SJCRH30 (cell line): ENCODE measurements at places on chromosomes 13 and 19. TPM values are rescaled to one million over a fixed set of nuclear protein-coding genes. Genes with fewer than 3 reads are reported as not detected.

GRCh38 chr13:102003848-102004570, 397.8 kb downstream of the FGF14 start:
- peak; percentile 62 for DNase-seq

GRCh38 chr19:7115721-7116120, 46.2 kb downstream of the ZNF557 start:
- DNase-seq, result no peak

DNA sequence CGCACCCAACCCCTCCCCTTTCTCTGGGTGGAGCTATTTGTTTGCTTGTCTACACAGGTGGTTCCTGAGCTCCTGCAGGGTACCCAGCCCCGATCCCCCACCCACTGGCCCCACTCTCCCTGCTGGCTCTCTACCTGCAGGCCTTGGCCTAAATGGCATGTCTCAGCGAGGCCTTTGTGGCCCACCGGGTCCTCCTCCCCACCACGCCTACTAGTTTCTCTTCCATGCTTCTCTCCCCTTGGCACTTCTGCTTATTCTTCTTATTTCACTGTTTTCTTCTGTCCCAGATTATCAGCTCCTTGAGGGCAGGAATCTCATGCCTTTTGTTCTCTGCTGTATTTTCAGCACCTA, 57.4 kb upstream of the ZNF536 start:
- no peak for DNase-seq

- DNase-seq, result no peak
These were observed 930.3 kb upstream of the PCDH9 start for GRCh38 chr13:68160466-68160865.

DNA sequence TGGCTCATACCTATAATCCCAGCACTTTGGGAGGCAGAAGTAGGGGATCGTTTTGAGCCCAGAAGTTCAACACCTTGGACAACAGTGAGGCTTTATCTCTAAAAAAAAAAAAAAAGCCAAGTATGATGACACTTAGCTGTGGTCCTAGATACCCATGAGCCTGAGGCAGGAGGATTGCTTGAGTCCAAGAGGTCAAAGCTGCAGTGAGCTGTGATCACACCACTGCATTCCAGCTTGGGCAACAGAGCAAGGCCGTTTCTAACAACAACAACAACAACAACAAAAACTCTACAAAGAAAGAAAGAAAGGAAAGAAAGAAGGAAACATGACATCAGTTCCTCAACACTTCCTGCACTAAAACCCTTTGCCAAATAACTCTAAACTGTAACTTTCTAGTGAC, 265.1 kb upstream of the DACH1 start:
- DNase-seq, result no peak

DNA sequence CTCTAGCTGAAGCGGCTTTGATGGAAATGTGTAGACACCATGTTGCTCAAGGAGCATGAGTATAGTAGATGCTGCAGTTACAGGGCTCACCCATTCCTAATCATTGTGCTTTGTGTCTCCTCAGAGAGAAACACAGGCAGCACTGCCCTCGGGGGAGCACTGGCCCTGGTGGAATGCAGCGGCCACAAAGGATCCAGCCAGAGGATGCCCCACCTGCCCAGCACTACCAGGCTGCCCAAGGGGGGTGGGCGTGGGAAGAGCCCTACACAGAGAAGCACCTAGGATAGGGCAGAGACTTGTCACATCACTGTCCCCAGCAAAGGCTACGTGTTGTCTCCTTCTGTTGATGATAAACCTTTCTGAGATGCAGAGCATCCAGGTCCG, 9.0 kb downstream of the TUBA3C start:
- no peak for DNase-seq

DNA sequence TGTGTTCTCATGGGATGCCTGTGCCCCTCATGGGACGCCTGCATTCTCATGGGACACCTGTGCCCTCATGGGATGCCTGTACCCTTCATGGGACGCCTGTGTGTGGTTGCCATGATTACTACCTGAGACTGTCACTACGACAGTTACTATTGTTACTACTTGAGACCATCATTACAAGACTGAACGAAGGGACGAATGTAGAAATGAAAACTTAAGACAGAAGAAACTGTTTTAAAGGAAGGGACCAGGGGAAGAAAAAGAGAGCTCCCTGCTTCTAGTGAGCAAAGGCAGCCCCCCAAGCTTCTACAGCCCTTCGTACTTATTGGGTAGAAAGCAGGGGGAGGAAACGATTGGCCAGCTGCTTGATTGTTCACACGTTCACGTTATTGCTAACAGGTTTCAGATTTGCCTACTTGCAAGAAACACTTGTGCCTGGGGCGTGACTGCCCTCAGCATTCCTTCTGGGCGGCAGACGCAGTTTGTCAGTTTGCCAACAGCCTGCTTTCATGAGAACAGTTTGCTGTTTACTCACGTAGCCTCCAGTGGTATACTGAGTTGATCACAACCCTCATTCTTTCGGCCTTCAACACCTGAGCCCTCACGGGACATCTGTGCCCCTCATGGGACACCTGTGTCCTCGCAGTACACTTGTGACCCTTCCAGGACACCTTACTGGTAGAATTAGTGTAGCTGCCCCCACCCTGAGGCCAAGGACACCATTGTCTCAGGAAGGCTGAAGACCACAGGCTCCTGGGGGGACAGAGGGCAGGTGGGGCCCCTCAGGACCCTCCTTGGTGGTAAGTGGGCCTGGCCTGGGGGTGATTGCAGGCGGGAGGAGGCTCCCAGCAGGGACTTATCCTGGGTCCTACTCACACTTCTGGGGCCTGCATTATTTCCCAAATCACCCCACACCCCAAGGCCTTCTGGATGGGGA, 2.5 kb upstream of the S1PR4 start:
- DNase-seq, result no peak

GRCh38 chr19:14472202-14472938, 2.8 kb downstream of the PTGER1 start:
- no peak for DNase-seq

DNA sequence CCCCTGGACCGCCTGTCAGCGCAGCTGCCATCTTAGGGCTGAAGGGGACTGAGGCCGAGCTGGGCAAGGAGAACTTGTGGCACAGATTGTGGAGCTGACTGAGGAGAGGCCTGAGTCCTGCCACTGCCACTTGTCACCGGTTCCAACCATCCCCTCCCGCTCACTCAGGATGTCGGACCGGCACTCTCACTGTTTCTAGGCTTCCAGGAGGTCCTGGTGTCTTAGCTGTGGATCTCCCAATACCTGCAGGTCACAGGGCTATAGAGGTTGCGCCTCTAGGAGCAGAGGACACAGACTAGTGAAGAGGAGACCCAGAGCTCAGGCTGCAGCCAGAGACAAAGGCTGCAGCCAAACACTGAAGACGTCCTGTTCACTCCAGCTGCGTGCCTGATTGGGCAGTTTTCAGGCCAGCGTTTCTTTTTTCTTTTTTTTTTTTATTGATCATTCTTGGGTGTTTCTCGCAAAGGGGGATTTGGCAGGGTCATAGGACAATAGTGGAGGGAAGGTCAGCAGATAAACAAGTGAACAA, 15.3 kb upstream of the ZNF486 start:
- no peak for DNase-seq

GRCh38 chr19:10155839-10156238, 36.1 kb upstream of the EIF3G start:
- no peak for DNase-seq

DNA sequence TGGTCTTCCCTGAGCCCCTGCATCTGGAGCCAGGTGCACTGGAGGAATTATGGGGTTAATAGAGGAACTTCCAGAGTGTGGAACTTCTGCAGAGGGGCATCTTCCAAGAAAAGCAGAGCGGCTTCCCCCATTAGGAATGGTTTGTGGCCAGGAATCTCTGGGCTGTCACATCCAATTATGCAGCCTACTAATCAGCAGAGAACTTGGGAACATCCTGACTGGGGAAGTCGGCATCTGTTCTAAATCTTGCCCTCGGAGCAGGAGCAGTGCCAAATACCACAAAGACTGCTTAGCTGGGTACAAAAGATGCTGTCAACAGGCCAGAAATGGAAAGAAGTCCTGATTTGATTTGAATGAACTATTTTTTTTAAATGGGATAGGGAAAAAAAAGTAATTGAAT, 435.1 kb downstream of the ZNF536 start:
- peak; percentile 34 for DNase-seq

DNA sequence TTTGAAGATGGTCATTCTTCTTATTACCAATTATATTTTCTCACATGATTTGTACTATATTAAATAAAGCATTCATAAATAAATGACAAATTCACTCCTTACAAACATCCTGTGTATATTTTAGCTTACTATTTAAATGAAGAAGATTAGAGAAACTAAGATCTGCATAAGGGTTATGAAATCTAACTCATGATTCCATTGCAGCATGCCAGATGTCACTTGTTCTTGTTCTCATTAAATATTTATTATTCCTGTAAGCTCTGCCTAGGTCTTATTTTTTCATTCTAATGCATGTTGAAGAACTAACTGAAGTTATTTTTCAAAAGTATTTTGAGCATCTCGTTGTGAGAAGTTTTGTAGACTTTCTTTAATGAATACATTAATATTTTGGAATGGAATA, 18.3 kb downstream of the NUP58 start:
- DNase-seq, result no peak

DNA sequence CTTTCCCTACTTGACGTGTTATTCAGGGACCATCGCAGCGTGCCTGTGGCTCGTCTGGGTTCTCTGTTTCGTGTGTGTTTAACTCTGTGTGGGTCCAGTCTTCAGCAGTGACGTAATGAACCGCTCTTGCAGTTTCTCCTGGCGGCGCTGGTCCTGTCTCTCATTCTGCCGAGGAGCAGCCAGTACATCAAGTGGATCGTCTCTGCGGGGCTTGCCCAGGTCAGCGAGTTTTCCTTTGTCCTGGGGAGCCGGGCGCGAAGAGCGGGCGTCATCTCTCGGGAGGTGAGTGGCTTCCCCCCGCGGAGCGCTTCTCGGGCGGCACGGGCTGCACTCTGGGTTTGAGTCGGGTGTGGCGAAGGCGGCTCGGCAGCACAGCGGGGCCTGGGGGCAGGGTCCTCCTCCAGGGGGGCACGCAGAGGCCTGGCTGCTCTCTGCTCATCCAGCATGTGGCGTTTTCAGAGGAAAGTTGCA, 36.3 kb upstream of the TFDP1 start:
- DNase-seq, result no peak

DNA sequence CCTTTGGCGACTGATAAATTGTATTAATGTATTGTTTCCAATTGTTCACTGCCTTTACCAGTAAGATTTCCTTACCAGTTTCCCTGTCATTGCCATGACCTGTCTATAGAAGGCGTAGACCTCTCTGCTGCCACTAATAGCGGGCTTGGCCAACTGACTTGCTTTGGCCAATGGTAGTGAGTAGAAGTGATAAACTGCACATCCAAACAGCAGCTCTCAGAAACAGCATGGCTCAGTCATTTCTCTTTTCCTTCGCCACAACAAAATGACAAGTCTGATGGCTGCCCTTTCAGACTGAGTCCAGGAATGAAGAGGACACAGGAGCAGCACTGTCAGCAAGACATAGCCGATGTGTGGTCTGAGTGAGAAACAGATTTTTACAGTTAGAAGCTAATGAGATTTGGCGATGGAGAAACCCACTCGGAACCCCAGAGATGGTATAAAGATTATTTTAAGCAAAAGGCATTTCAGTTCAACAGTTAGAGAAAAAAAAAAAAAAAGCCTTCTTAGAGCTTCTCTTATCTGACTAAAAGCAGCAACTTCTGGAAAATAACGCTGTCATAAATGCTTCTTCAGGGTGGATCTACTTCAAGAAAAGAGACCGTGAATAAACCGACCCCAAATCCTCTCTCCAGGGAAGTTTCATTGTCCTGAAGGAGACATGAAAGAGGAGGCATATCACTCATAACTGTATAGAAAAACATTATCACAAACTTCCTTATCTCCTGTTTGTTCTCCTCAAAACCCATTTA, 42.0 kb upstream of the TM9SF2 start:
- DNase-seq, result no peak

- DNase-seq, result peak; percentile 43
These were observed 8.0 kb downstream of the IL17D start for GRCh38 chr13:20711301-20712044.

DNA sequence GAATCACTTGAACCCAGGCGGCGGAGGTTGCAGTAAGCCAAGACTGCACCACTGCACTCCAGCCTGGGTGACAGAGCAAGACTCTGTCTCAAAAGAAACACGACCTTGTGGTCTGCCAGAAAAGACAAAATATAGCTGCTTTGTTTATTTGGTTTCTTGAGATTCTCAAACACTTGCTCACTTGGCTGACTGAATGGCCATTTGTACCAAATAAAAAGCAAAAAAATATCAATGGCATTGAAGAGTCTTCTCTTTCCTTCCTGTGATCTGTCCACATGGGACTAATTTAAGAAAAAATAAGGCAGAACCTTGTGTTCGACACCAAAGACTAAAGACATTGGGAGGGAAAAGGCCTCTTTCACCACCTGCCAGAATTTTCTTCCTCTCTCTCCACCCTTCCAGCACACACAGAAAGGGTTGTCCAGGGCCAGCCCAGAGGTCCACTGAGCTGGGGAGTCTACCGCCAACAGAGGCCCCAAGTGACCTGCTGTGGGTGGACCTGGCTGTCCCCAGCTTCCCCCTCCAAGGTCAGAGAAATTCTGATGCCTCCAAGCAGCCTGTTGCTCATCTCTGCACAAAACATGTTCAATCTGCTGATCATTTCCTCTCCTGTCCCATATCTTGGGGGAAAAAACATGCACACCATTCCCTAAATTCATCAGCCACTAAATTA, 5.9 kb downstream of the BRME1 start:
- no peak for DNase-seq

The WDR87 gene
- not detected in 2 replicates for total RNA-seq

The NALCN gene
- total RNA-seq, result 0.26 and 0.68 TPM in 2 replicates

The OR7A5 gene
- not detected in 2 replicates for total RNA-seq

The SOX21 gene
- not detected in 2 replicates for total RNA-seq
